ENCODE measurements at places on chromosomes 7 and 10.

- no peak for DNase-seq
These were observed 61.0 kb downstream of the GOLGA7B start for GRCh38 chr10:97910661-97911060.

DNA sequence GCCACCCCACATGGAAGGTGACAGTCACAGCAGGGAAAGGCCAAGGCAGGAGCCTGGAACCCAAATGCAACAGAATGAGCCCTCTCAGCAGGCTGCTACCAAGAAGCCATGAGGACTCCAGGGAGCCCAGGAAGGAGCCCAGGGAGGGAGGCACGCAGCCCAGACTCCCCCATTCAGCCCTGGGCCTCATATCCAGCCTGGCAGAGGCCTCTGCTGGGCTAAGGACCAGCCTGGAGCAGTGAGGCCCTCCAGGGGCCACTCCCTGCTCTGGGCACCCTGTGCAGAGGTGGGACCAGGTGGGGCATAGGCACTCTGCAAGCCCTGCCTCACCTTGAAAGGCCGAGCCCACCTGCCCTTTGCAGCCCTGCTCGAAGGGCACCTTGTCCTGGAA is 25.8 kb upstream of the ZNF488 start:
- DNase-seq = no peak

GRCh38 chr10:14571866-14572507 is 202.7 kb downstream of the FAM107B start:
- no peak for DNase-seq

- no peak for DNase-seq
These were observed 5.0 kb downstream of the SLC16A9 start for GRCh38 chr10:59704630-59705029.

- no peak for DNase-seq
These were observed 225.2 kb downstream of the XPNPEP1 start for GRCh38 chr10:109698086-109698485.

- DNase-seq = no peak
These were observed 75.1 kb downstream of the LYZL2 start for GRCh38 chr10:30554440-30554825.

DNA sequence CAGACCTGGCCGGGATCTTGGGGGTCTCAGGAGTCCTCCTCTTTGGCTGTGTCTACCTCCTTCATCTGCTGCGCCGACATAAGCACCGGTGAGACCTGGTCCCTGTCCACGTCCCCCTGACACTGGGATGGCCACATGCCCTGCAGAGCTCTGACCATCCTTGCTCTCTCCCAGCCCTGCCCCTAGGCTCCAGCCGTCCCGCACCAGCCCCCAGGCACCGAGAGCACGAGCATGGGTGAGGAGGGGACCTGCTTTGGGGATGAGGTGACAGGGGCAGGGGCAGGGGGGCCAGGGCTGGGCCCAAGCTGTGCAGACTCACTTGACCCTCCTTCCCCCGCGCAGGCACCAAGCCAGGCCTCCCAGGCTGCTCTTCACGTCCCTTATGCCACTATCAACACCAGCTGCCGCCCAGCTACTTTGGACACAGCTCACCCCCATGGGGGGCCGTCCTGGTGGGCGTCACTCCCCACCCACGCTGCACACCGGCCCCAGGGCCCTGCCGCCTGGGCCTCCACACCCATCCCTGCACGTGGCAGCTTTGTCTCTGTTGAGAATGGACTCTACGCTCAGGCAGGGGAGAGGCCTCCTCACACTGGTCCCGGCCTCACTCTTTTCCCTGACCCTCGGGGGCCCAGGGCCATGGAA is 959 bp downstream of the PVRIG start:
- DNase-seq = no peak

DNA sequence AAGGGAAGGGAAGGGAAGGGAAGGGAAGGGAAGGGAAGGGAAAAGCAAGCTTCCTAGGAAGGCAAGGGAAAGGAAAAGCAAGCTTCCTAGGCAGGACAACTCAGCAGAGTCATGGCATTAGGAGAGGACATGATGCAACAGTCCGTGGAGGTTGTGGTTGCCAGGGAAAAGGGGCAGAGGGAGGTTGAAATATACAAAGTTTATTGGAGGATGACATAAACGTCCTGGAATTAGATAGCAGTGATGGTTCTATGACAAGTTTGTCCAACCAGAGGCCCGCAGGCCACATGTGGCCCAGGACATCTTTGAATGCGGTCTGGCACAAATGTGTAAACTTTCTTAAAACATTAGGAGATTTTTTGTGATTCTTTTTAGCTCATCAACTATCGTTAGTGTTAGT is 59.8 kb upstream of the OPN4 start:
- no peak for DNase-seq

GRCh38 chr10:90167174-90168064 is 466.0 kb downstream of the KIF20B start:
- no peak for DNase-seq

GRCh38 chr10:30467651-30468338 is 33.8 kb downstream of the MAP3K8 start:
- no peak for DNase-seq

DNA sequence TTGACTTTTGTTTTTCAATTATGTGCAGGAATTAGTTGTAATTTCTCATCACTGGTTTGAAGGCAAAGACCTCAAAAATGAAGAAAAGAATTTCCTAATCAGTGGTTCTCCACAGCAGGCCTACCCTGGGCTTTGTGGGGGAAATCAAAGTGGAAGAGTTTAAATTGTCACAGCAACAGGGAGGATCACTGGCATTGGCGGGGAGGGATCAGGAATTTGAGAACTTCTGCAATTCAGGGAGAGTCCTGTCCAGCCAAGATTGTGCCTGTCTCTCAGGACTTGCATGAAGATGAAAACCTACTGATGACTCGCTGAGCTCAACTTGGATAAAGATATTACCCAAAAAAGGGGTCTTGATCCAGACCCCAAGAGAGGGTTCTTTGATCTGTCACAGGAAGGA is 70.1 kb downstream of the HACD1 start:
- no peak for DNase-seq

GRCh38 chr10:63829573-63830149 is 308.5 kb downstream of the REEP3 start:
- no peak for DNase-seq

GRCh38 chr10:1715821-1716220 is 21.5 kb downstream of the ADARB2 start:
- no peak for DNase-seq

GRCh38 chr7:34322841-34323240 is 335.2 kb upstream of the NPSR1 start:
- no peak for DNase-seq

DNA sequence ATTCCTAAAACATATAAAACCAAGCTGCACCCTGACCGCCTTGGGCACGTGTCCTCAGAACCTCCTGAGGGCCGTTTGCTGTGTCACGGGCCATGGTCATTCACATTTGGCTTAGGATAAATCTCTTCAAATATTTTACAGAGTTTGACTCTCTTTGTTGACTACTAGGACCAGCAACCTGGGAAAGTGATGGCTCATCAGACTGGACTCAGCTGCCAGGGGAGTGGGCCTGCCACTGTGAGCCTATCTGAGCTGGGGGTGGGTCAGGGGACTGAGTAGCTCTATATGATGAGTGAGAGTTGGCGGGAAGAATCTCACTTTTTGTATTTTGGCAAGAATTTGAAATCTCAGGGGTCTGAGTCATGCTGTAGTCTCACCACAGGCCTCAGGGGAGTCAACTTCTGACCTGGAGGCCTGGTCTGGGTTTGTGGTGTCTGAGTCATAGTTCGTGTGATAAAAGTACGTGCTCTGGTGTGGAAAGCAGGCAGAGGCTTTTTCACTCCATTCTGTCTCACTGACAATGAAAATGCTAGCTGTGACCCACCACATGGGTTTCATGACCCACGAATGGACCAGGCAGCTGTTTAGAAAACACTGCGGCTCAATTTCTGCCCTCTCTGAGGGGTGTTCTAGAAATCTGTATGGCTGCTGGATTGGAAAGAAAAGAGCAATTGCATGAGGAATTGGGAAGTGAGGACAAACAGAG is 4.2 kb upstream of the UPP1 start:
- DNase-seq = no peak

DNA sequence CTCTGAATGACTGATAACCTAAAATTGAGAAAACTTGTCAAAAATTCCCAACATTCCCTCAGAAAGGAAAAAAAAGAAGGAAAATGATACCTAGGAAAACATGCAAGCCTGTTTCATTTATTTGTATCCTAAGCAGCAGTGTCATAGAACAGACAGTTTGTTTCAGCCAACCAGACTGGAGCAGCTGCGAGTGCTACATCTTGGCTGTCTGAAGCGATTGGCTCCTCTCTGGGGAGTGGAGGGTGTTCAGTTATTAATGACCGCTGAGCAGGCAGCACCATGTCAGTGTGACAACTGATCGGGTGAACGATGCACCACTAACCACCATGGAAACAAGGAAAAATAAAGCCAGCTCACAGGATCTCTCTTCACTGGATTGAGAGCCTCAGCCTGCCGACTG is at the start of gene LRRN3:
Gene LRRN3, plus strand, starts transcription at position 282 of the 400 bp plus-strand sequence. CDS start 31,646 bp downstream, outside the sequence.
- peak; percentile 10 for DNase-seq

- no peak for DNase-seq
These were observed 31.3 kb downstream of the FAM204A start for GRCh38 chr10:118310822-118311221.

DNA sequence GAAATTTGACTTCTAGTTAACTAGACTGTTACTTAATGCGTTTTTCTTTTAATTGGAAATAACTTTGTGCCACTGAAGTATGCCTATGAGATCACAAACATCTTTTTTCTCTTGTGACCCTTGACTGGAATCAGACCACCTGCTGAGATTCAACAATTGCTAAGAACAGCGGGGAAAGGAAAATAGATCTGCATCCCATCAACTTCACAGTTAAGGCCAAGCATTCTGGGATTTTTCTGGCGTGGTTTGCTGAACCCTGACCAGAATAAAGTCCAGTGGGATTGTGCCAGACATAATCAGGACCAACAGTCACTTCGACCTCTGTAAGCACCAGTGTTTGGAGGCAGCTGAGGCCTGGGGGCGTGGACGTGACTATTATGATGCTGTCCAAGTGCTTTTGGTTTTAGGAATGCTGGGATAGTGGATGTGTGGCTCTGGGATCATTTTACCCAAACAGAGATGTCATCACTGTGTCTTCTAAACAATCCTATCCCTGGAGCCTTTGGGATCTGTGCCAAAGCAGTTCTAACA is 373.3 kb upstream of the PRKCQ start:
- DNase-seq = no peak

GRCh38 chr7:142904128-142904527 is 18.6 kb upstream of the TRPV6 start:
- no peak for DNase-seq

GRCh38 chr7:119900996-119901672 is 371.8 kb upstream of the KCND2 start:
- DNase-seq = no peak

GRCh38 chr7:29488203-29488970 is 75.2 kb upstream of the PRR15 start:
- DNase-seq = no peak

- DNase-seq = no peak
These were observed 20.4 kb upstream of the IMPDH1 start for GRCh38 chr7:128430207-128430606.

DNA sequence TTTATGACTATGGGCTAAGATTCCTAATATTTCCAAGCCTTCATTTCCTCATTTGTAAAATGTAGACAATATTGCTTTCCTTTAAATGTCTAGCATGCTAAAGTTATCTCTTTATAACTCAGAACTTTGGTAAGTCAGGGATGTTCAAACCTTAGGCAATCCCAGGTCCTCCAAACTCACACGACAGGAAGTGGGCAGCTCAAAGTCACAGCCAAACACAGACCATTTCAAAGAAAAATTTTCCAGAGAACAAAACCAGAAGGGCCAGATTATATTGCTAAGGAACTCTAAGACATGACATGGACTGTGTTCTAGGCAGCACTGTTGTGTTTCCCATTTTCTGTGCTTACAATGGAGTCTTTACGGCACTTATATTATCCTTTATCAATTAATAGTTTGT is 87.8 kb upstream of the DYNC1I1 start:
- no peak for DNase-seq

DNA sequence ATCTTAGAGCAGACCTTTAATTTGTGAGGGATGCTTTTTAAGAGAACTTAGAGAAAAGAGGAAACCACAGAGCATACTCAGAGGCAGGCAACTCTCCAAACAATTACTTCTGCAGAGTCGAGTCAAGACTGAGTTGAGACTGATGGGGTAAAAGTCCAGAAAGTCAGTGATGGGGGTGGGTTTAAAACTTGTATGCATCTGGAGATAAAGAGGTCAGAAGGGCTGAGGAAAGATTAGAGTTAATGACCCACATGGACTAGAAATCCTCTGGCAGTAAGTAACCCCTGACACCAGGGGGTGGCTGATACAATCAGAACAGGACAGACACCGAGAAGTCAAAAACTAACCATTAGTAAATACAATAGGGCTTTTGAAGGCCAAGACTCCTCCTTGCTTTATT is 42.4 kb upstream of the SEPTIN7 start:
- DNase-seq = no peak

DNA sequence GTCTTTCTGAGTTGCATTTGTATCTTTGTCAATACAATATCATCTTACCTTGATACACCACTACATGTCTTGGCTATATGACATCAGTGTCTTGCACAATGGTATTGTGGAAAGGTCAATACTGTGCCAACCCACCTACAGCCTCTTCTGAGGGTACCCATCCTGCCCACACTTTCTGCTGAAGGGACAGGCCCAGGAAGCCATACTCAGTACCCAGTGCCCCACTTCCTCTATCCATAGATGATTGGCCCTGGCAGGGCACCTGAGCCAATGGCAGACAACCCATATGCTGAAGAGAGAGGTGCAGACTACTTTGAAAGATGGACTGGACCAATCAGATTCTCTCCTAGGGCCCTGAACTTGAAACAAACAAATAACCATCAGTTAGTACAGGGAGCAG is 152.0 kb upstream of the ADO start:
- no peak for DNase-seq

- DNase-seq = no peak
These were observed 34.7 kb downstream of the CPED1 start for GRCh38 chr7:121023194-121023593.

DNA sequence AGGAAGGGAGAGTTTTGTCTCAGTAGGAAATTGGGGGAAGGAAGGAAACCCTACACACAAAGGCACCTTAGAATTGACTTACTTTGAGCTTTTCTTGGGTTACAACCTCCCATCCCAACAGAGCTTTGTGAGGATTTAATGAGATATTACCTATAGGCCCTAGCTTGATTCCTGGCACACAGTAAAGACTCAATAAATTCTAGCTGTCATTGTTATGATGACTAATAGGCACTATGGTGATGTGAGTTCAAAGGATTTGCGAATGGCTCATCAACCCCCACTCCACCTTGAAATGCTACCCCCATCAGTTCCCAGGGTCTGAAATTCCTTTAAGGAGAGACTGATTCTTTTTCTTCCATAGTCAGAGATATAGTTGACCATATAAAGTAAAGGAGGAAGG is 67.9 kb upstream of the SMNDC1 start:
- no peak for DNase-seq

- no peak for DNase-seq
These were observed 12.3 kb downstream of the OSBPL3 start for GRCh38 chr7:24967696-24968095.

- no peak for DNase-seq
These were observed 18.0 kb downstream of the ELMO1 start for GRCh38 chr7:37430640-37431039.

Measured in NCI-H510A treated with DMSO at 0.1 percent for 48 hours (cell line).